T follicular helper cell (primary cell): ENCODE measurements at places on chromosomes 3 and 15.

DNA sequence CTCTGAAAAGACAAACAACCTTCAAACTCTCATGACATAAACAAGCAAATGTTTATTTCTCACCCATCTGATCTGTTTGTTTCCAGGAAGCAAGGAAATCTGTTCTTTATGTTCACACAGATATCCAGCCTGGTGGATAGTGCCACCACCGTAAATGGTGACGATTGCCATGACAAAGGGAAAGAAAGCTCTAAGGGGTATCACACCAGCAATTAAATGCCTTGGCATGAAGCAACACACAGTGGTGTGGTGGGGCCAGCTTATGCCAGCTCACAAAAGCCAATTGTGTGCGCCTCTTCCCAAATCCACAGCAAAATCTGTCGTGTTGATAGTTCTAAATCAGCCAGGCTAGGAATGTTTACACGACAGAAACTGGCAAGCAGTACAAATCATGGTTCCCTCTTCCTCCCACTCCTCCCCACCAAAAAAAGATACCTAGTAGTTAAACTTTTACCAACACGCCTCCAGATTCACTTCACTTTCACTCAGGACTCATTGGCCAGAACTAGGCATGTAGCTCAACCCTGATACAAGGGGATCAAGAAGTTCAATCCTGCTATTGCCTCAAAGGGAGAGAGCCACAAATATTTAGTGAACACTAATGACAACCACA is 189.2 kb upstream of the SLCO3A1 start:
- no peak for DNase-seq

GRCh38 chr3:64234571-64234970 is 9.3 kb upstream of the PRICKLE2 start:
- DNase-seq, result no peak

GRCh38 chr3:146803745-146804144 is 198.6 kb upstream of the PLSCR5 start:
- no peak for DNase-seq

DNA sequence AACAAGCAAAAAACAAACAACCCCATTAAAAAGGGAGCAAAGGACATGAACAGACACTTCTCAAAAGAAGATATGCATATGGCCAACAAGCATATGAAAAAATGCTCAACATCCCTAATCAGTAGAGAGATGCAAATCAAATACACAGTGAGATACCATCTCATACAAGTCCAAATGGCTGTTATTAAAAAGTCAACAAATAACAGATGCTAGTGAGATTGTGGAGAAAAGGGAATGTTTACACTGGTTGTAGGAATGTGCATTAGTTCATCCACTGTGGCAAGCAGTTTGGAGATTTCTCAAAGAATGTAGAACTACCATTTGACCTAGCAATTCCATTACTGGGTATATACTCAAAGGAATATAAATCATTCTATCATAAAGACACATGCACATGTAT is 44.5 kb downstream of the RIOX2 start:
- no peak for DNase-seq

DNA sequence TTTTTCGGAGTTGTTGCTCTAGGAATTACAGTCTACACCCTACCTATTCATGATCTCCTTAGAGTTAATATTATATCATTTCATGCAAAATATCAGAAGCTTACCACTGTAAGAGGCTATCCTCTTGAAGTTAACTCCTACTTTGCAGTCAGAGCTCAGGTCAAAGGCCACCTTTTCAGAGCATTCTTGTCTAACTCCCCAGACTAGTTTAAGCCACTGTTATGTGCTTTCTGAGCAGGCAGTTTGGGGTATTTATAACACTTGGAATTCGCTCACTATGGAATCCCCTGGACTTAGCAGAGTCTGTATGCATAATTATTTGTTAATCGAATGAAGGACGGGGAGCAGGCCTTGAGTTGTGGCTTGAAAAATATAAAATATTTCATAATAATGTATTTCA is 21.7 kb downstream of the MED12L start:
- no peak for DNase-seq
